ENCODE measurements at places on chromosomes 5 and 9. TPM values are rescaled to one million over a fixed set of nuclear protein-coding genes. Genes with fewer than 3 reads are reported as not detected.

The SPINK7 gene
- total RNA-seq, result not detected

The NFIL3 gene
- 31.5 TPM for total RNA-seq

The BTNL8 gene
- total RNA-seq, result not detected

The RANBP6 gene
- 21.8 TPM for total RNA-seq

DNA sequence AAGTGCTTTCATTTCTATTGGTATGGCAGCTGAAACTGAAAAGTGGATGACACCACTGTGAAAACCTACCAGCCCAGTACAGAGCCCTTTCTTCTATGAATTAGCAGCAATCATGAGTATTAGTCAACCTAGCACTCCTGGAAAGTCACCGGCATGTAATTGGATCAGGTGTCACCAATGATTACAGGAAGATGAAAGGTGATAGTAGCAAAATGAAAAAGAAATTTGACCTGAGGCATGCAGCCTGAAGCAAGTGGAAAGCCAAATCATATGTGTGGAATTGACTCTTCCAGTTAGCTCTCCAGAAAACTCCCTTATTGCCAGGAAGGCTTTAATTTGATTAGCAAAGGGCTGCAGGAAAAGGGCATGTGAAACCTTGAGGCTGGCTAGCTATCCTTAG lies 81.2 kb upstream of the NAA35 start:
- no peaks in the 10 kb centered on the region for H3K4me1 ChIP-seq
- no peaks in the 10 kb centered on the region for H3K27me3 ChIP-seq
- no peaks in the 10 kb centered on the region for H3K36me3 ChIP-seq
- no peak overlapping the region for H3K27ac ChIP-seq
